Fibroblast of skin of abdomen (primary cell): ENCODE measurements at places on chromosomes 16 and 17.
A peak's percentile ranks its signal among the peaks of the same experiment; 100 is the strongest.

- no peak for DNase-seq
These were observed 4.8 kb downstream of the LIMD2 start for GRCh38 chr17:63694950-63695773.

DNA sequence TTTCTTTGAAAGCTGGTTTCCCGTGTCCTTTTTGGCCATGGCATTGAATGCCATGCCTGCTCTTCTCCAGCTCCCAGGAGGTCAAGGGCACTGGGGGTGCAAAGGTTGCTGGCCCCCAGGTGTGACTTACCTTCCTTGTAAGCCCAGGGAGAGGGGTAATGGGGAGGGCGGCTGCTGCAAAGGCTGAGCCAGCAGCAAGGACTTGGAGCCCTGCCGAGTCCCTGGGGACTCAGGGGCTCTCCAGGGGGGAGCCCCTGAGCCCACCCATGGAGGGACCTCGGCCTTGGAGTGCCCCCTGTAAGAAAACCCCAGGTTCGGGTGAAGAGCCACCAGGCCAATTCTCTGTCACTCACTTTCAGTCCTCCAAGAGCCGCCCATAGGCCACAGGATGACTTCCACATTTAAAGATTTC is 5.9 kb upstream of the CCL22 start:
- DNase-seq: no peak

GRCh38 chr16:1310832-1311200 is 1.4 kb downstream of the UBE2I start:
- DNase-seq: no peak

DNA sequence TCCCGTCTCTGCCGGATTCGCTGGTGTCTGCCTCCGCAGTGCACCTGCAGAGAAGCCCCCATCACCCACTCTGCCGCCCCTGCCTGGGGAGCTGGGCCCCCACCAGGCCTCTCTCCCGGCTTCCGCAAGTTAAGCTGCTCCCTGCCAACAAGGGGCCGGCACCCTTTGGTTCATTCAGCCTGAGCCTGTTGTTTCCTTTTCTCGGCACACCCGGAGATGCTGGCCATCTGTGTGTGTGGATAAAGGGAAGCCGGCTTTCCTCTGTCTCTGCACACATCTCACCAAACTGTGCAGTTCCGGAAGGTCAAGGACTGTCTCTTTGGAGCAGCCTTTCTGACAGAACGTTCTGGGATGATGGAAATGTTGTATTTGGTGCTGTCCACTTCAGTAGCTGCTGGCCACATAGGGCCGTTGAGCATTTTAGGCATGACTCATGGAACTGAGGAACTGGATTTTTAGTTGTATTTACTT is 6.8 kb downstream of the MAPK8IP3 start:
- DNase-seq: no peak

GRCh38 chr17:59435238-59435637 is 103.8 kb downstream of the YPEL2 start:
- peak; percentile 72 for DNase-seq

- no peak for DNase-seq
These were observed 4.8 kb downstream of the CD2BP2 start for GRCh38 chr16:30350134-30350871.

- no peak for DNase-seq
These were observed 6.3 kb downstream of the SLC25A39 start for GRCh38 chr17:44318077-44318892.

DNA sequence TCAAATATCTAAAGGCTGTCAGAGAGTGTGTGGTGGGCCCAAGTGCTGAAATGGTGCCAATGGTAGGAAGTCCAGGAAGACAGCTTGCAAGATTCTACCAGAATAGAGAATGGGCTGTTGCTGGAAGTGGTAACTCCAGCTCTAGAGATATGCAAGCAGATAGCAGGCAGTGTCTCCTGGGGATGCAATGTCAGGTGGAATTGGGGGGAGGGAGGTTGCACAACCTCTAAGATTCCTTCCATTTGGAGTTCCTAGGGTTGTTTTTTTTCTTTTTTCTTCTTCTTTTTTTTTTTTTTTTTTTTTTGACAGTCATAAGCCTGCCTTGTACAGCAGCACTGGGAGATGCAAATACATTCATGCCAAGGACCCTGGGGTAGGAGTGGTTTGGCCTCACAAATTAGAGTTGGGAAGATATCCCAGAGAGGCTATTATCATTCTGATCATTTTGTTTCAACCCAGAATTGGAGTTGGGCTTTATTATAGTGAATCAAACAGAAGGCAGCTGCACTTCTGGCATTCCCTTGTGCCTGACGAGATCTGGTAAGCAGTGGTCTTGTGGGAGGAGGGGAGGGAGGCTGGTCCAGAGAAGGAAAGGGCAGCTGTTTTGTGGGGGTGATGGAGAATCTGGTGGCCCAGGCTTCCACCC is 51.1 kb downstream of the SLC6A2 start:
- no peak for DNase-seq

GRCh38 chr17:68627956-68628575 is 26.9 kb upstream of the FAM20A start:
- no peak for DNase-seq

- DNase-seq: no peak
These were observed 13.8 kb upstream of the SEZ6 start for GRCh38 chr17:29019475-29020181.

DNA sequence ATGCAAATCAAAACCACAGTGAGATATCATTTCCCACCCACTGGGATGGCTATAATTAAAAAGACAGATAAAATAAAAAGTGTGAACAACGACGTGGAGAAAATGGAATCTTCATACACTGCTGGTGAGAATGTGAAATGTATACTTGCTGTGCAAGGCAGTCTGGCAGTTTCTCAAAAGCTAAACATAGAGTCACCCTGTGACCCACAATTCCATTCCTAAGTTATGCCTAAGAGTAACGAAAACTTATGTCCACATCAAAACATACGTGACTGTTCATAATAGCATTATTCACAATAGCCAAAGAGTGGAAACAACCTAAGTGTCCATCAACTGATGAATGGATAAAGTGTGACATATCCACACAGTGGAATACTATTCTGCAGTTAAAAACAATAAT is 38.1 kb upstream of the VPS4A start:
- peak; percentile 65 for DNase-seq

DNA sequence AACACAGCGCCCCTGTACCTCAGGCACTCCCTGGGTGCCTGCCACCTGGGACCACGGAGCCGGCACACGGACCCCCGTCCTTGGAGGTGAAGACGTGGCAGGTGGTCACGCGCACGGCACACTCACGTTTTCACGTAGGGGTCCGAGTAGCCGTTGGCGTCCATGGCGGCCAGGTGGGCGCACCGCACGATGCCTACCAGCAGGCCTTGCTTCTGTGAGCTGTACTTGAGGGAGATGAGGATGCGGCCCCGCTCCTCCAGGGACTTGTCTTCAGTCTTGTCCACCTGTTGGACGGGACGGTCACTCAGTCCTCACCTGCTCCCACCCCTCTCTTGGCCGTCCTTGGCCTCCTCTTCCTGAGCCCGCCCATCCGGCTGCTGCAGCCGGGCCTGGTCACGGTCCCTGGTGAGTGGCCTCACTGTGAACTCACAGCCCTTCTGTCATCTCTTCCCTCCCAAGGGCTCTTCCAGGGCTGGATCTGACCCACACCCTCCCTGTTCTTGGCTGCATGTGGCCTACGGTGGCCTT is 18.8 kb downstream of the SCGB1C2 start:
- DNase-seq: no peak

GRCh38 chr16:67173323-67173722 is 3.0 kb downstream of the NOL3 start:
- DNase-seq: no peak

GRCh38 chr16:69373019-69373418 is 12.8 kb downstream of the TERF2 start:
- DNase-seq: no peak

- DNase-seq: no peak
These were observed 16.4 kb upstream of the HS3ST2 start for GRCh38 chr16:22797551-22797950.

DNA sequence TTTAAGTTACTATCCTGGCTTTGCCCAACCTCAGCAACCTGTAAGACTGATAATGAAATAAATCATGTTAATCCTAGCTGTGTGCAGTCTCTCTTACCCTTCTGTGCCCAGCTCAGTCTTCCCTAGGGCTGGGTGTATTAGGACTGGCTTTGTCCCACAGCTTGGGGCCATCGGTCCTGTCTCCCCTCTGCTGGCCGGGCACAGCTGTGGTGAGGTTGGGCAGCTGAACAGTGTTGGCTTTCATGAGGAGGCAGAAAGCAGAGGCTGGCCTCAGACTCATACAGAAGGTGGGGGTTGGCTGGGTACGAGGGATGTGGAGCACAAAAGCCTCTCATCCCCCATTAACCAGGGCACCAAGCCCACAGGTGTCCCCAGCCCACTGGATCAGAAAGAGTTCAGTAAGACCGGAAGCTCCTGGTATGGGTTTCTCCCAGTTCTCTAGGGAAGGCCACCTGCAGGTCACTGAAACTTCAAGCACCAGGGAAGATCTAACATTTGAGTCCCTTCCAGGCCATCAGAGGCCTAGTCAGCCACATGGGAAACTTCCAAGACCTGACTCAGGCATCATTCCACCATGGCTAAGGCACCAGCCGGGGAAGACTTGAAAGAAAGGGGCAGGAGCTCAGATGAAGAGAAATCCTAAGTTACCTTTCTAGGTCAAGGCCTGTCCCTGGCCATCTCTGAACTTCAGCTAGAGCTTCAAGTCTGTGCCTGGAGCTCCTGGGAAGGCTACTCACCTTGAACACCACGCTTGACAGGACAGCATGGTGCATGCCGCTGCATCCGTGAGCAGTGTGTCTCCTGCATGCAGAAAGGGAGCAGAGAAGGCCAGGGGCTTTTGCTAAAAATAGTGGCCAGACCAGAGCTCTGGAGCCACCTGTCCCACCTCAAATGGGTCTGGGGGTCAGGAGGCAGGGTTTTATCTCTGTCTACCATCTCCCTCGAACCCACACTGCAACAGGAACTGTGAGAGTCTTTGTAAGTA is 8.8 kb downstream of the CNP start:
- DNase-seq: no peak

DNA sequence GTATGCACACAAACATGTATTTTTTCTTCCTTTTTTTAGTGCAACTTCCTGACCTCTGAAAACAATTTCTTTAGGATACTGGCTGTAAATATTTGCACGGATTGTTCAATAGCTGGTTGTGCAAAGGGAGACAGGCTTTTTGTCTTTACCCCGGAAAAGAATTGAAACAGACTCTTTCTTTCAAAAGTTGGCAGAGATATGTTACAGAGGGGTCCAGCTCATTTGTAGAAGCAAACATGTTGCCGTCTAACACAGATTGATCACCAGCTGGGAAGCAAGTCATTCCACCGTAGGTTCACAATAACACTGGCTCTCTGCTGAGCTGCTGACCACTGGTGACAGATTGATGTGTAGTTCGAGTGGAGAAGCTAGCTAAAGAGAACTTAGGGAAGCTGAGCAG is 130.9 kb downstream of the STX8 start:
- DNase-seq: no peak

- no peak for DNase-seq
These were observed 2.1 kb downstream of the FAM171A2 start for GRCh38 chr17:44361292-44362260.

- DNase-seq: peak; percentile 35
These were observed 381.6 kb upstream of the ASIC2 start for GRCh38 chr17:33674685-33675084.

- DNase-seq: no peak
These were observed 14.1 kb downstream of the COL1A1 start for GRCh38 chr17:50187394-50187725.

DNA sequence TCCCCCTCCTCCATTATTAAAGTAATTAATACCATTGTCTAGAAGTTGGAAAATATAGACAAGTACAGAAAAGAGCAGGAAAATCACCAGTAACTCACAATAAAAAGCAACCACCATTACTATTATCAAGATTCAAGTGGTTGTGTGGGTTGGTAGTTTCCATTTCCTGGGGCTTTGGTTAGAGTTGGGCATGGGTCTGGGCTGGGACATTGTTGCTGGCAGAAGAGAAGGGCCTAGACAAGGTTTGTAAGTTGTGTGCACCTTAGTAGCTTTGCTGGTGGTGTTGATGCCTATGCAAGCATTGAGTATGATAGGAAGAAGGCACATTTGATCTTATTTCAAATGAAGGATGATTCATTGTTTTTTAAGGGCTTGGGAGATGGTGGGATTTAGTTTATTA is 25.4 kb upstream of the NFATC3 start:
- no peak for DNase-seq

DNA sequence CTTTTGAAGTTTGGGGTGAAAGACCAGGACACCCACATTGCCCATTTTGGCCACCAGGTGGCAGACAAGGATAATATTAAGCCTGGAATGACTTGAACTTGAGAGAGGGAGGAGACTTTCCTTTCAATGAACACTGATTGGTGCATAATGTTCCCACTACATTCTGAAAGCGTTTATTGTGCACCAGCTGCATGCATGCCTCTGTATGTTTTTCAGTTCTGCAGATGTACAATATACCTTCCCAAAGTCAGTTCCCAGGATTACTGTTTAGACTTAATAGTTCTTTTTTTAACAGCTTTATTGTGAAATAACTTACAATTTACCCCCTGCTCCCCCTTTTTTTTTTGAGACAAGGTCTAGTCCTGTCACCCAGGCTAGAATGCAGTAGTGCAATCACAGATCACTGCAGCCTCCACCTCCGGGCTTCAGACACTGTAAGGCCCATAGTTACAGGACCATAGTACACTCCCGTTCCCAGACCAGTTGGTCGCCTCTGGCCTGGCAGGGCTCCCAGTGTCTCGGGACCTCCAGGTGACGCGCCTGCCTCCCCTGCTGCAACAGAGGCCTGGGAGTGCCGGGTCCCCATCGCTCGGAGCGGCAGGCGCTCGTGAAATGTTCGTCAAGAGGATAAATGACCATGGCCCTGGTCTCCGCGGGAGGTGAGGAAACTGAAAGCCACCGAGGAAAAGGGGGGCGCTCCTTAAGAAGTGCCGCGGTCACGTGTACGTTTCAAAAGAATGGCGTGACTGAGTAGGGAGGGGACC is 12.2 kb downstream of the CES2 start:
- DNase-seq: peak; percentile 74

DNA sequence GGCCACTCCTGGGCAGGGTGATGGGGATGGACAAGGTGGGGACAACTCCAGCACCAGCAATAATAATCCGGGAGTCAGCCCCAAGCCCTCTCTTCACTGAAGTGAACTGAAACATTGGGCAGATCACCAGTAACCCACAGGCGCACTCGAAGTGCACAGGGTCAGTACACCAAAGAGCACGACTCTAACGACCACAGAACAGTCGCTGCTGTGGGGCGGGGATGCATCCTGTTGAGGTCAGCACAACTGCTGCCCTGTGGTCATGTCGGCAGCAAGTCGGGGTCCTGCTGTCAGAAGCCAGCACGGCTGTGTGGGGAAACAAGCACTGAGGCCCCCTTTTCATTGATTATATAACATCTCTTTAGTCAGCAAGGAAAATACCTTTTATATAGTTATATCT is 14.6 kb downstream of the DNASE1 start:
- no peak for DNase-seq
